ENCODE measurements at places on chromosomes 16 and 17.

GRCh38 chr16:72908362-72909167 is 139.4 kb downstream of the ZFHX3 start:
- no peak for DNase-seq

DNA sequence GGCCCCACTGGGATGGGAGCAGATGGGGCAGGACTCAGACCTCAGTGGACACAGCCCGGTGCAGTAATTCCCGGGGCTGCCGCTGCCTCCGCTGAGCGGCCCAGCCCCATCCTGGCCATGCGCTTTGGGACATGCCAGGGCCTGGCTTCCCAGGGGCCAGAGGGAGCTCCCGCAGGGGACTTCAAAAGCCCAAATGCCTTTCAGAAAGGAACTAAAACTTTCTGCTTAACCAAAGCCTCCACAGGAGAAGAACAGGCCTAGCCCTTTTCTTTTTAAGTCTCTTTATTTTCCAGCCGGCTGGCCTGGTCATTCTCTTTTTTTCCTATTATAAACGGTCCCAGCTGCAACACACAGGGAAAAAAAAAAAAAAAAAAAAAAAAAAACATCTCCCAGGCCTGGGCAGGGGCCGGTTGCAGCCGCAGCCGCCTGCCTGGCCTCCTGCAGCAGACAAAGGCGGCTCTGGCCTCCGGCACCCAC is 10.7 kb upstream of the ZNF423 start:
- no peak for DNase-seq

DNA sequence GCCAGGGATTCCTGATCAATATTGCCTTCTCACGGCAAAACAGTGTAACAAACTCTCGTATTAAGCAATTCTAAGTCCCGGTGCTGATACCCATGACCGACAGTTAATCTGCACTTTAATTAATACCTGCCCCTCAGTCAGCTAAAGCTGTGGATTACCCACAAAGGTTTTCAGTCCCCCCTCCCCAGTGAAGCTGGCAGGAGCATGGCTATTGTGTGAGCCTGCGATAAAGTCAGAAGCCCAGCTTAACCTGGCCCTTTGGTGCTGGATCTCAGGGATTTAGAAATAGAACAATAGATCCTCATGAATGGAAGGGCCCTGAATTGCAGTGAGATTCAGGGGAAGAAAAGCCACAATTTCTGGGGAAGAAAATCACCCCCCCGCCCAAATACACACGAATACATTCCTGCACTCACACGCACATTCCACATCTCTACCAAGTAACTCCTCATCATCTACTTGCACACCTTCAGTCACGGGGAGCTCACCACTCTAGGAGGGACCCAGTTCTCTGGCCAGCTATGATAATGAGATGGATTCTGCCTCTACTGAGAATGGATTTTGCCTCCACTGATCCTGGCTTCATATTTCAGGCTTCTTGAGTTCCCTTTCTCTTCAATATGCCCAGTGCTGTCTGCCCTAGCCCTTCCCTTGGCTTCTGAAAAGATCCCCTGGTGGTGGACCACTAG is 102.6 kb downstream of the WSCD1 start:
- DNase-seq, result no peak

- no peak for DNase-seq
These were observed 1.7 kb downstream of the METRNL start for GRCh38 chr17:83080858-83081683.

- DNase-seq, result peak; percentile 91
These were observed 4.8 kb downstream of the LGALS3BP start for GRCh38 chr17:78974635-78975591.
